ENCODE measurements at places on chromosomes 6 and 20. TPM values are rescaled to one million over a fixed set of nuclear protein-coding genes. Genes with fewer than 3 reads are reported as not detected.

PBOV1 gene
- total RNA-seq, result not detected

GRCh38 chr20:5433352-5433751 is 116.6 kb upstream of the PROKR2 start:
- no peak for DNase-seq

TRIM15 gene
- not detected for total RNA-seq

NUP43 gene
- total RNA-seq, result 21.7 TPM

DNA sequence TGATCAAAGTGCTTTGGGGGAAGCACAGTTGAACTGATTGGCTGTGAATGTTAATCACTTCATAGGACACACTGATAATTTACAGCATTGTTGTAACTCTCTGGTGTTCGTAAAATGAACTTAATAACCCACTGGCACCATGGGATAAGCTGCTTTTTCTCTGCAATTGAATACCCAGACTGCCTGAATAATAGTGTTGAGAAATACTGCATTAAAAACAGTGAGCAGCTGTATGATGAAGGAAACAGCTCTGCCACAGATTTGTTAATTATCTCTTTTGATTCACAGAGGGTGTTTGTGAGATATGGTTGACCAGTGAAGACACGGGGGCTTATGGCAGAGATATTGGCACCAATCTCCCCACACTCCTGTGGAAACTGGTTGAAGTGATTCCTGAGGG is 420.9 kb downstream of the CDKAL1 start:
- DNase-seq, result no peak

DNA sequence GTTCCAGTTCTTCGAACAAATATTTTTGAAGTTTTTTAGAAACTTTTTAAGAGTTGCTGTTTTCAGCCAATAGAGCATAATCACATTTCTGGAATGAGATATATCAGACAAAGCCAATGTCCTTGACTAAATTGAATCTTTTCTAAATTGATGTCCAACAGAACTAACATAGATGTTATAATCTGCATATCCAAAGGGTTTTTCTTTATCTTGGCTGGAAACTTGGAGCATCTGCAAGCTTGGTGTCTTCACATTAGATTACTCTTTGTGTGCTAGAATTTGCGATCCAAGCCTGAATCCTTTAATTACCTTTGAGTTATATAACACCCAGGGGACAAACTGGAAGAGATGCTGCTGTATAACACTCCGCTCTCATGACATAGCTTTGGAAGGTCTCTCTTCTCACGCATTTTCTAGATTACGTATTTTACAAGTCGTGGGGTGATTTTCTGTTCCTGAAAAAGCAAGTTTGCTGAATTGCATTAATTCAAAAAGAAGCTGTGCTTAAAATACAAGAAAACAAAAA is 64.4 kb upstream of the FUCA2 start:
- DNase-seq, result no peak

ISM1 gene
- total RNA-seq, result 0.33 TPM

DNA sequence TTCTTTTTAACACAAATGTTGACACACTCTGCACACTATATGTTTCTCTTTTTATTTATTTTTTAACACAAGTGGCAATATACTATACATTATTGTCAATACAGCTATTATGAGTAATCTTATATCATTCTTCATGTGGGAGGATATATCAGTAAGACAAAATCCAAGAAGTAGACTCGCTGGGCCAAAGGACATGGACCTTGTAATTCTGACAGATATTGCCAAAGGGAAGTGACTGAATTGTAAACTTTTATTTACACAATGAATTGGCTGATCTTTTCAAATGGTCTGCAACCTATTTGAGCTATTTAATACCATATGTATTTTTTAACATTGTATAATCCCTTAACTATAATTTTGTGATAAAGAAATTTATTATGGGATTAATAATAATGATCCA is 56.0 kb downstream of the CCDC170 start:
- no peak for DNase-seq

TOX2 gene
- 1.3 TPM for total RNA-seq

GRCh38 chr6:139271056-139271455 is 20.7 kb downstream of the TXLNB start:
- no peak for DNase-seq

DNA sequence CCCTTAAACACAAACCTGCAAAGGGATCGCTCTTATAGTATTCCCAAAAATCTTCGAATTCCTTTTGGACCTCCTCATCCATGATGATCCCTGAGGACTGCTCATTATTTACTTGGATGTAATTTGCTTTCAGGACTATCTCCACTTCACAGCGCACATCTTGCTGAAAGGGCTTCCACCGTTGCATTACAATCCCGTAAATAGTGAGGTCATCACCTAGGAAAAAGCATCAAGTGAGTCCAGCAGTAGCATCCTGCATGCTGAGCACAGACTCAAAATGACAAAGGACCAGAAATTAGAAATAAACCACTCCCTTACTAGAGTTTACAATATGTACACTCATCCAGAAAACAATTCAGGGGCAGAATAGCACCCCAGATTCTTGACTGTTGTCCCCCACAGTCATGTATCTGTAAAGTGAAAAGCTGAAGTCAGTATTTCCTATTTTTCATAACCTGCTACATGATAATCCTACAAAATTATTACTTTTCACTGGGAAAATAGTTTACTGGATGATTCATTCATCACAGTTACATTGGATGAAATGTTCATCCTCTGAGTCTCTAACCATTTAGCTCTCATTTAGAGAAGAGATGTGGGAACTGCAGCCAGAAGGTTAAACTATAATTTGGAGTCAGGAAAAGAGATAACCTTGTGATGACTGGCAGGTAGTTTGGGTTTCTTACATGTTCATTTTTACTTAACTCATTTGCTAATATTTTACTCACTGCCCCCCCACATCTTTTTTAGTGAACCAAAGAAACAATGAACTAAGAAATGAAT is 17.2 kb downstream of the MCM9 start:
- DNase-seq, result no peak

RCAN2 gene
- 12.0 TPM for total RNA-seq

DNA sequence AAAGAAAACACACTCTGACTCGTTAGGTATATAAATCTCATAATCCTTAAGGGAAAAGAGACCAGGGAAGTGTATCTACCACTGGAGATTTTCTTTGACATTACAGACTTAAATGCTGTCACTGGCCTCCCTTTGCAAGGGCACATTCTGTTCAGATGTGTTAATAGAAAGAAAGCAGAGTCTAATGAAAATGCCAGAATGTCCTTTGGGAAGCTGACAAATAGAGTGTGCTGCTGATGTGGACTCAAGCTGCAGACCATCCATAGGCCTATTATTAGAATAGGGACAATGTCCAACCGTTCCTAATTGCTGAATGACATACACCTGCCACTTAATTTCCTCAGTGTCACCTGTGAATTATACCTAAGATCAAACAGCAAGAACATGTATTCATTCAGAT is 41.2 kb downstream of the SLC35D3 start:
- DNase-seq, result no peak

DNA sequence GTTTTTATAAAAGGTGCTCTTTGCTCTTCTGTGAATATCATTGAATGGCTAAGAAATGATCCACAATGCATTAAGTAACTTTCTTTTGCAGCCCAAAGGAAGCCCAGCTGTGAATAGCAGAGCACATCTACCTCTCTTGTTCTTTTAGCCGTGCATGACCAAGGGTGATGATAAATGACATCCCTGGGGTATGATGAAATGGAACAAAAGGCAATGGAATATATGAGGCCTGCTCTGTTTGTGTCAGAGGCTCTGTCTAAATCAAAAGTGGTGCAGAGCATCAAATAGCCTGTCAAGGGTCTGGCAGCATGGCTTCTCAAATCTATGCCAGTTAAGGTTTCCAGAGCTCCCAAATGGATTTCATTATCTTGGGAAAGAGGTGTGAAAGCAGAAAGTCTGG is 362.6 kb upstream of the RNF217 start:
- no peak for DNase-seq

DNA sequence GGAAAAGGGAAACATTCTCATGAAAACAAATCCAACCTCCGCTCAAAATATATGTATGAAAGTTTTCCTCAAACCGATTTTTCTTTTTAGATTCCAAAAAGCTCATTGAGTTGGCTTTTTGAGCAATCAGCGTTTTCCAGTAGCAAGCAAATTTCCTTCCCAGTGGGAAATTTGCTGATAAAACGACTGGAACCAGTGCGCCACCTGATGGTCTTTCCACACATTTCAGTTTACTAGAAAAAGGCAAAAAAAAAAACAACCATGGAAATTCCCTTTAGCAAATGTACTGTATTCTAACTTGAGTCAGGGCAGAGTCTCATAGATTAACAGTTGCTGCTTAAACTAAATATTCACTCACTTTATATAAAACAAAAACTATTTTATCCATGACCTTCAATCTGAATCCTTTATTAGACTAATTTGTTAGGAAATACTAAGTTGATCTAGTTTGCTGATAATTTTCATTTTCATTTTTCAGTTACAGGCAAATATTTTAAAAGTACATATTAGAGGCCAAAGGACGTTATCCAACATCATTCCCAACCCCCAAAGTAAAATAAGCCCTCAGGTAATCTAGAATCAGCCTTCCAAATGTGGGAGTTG is 271.5 kb downstream of the FOXA2 start:
- DNase-seq, result no peak

GRCh38 chr20:10357974-10358373 is 76.0 kb downstream of the MKKS start:
- DNase-seq, result no peak

- DNase-seq, result no peak
These were observed 142.5 kb upstream of the FERMT1 start for GRCh38 chr20:6265204-6265904.

DNA sequence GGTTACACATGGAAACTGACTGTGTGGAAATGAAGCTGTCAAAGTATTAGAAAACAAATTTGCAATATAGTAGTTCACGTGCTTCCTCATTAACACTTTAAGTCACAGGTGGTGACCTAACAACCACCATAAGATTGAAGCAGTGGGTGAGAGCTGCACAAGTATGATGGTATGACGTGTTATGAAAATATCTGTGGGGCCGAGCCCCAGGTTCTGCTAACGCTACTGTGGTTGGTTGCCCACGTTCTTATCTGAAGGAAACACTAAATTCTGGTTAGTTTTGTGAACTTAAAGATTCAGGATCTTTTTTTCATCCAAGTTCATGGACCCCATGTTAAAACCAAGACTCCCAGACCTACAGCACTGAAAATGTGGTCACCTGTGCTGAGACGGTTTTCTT is 243.0 kb upstream of the RIN2 start:
- DNase-seq, result no peak

OR12D2 gene
- total RNA-seq, result not detected

DNA sequence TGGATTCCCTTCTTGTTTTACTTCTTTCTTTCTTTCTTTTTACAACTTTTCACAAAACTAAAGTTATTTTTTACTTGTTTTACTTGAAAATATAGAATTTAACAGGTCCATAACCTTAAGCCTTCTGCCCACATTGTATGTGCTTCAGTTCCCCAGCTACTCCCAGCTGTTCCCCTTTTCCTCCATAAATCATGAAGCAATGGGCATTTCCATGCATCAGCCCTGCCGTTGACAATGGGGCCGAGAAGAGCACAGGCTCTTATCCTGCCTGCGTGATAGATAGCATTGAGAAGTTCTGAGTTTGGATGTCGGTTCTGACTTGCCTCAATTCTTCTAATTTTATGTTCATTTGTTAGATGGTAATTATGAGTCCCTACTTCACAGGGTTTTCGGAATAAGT is 583.8 kb downstream of the CDH26 start:
- no peak for DNase-seq

DNA sequence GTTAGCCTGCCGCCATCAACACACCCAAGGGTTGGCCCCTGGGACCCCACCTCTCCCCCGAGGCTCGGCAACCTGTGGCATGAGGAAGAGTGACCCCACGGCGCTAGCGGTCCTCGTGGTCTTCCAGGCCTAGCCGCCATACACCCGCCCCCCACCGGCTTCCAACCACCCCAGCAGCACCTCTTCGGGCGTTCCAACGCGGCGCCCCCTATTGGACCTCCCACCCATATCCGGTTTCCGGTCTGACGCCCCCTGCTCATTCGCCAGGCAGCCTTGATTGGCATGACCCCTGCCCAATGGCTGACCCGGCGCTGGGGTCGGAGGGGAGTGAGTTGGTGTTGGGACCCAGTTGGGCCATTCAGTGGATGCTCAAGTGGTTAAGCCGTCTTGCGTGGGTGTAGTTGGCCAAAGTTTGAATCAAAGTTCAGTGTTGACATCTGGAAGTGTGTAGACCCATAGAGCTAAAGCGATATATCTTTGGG is at the start of gene GNAS-AS1:
Gene GNAS-AS1 (minus strand): TSS at position 210 of the 482 bp plus-strand sequence.
- peak; percentile 64 for DNase-seq

GRCh38 chr6:25007269-25007699 is 71.5 kb upstream of the RIPOR2 start:
- DNase-seq, result no peak

KIZ gene
- total RNA-seq, result 51.8 TPM

- DNase-seq, result no peak
These were observed 45.6 kb upstream of the BEND6 start for GRCh38 chr6:56909115-56909907.

- DNase-seq, result peak; percentile 69
These were observed 12.3 kb downstream of the HMGN4 start for GRCh38 chr6:26550250-26550993.

DNA sequence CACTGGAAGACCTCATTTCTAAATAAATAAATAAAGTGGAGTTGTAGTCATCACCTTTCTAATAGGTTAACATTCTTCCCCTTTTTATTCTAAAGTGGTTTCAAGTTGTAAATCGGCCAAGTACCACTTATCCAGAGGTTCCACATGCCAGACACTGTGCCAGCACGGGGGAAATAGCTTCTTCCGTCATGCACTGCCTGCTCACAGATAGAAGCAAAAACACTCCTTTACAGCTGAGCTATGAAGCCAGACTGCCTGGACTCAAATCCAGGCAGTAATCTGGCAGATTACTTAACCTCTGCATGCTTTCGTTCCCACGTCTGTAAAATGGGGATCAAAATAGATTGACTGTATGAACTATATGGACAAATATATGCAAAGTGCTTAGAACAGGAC is 17.2 kb upstream of the SCML4 start:
- DNase-seq, result no peak

GRCh38 chr6:166466178-166467122 is 83.7 kb upstream of the MPC1 start:
- no peak for DNase-seq

Data from ovary (tissue), 10 donors.